ENCODE measurements at places on chromosomes 1 and 21.

DNA sequence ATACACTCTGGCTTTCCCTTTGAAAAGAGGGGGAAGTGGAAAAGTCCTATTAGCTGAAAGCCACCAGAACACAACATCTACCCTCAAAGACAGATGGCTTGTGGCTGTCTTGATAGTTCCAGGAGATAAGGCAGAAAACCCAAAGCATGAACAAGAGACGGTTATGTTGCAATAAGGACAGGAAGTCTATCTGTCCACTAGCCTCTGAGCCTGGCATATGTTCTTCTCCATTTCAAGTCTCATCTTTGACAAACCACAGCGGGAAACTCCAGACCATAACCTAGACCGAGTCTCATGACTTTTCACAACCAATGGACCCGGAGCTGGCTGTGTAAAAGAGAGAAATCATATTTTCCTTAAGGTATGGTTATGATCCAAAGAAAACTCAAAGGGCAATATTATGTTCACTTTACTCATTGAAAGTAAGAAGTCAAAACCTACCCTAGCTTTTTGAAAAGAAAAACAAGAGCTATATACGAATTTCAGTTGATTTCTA is 33.8 kb downstream of the DUSP10 start:
- H3K27me3 ChIP-seq = no peaks in the 10 kb centered on the region
- peaks cover 38% of the 10 kb centered on the region for H3K4me1 ChIP-seq
- peak overlapping the region; percentile 68 for H3K27ac ChIP-seq
- no peak overlapping the region for H3K4me3 ChIP-seq
- peaks cover 13% of the 10 kb centered on the region for H3K36me3 ChIP-seq
- DNase-seq = no peak

DNA sequence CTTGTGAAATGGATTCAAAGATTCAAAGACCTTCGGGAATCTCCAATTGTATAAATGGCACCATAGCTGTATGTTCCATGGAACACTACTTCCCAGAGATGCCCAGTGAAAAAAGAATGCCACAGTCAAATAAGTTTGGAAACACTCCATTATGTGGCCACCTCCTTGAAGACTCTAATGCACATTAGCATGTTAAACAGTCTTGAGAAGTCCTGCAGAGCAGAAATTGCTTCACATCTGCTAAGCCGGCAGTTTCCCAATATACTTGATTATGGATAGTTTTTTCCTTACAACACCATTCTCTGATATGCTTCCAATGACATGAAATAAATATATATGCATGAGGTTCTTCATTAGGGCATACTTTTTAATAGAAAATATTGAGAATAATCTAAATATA is 12.7 kb upstream of the SELE start:
- no peak overlapping the region for H3K4me3 ChIP-seq
- no peaks in the 10 kb centered on the region for H3K27me3 ChIP-seq
- DNase-seq = no peak
- H3K27ac ChIP-seq = no peak overlapping the region
- no peaks in the 10 kb centered on the region for H3K4me1 ChIP-seq

DNA sequence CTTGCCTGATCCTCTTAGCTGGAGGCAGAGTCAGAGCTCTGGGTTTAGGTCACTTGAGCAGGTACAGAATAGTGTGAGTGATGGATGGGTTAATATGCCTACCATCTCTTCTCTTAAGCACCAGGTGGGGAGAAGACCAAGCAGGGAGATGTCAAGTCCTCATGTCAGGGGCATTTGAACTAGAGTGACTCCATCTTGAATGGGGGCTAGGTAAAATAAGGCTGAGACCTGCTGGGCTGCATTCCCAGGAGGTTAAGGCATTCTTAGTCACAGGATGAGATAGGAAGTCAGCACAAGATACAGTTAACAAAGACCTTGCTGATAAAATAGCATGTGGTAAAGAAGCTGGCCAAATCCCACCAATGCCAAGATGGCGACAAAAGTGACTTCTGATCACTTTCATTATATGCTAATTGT is 77.4 kb upstream of the BTG3 start:
- H3K4me1 ChIP-seq = no peaks in the 10 kb centered on the region
- H3K27me3 ChIP-seq = no peaks in the 10 kb centered on the region
- H3K36me3 ChIP-seq = no peaks in the 10 kb centered on the region
- no peak for DNase-seq
- H3K4me3 ChIP-seq = no peak overlapping the region

DNA sequence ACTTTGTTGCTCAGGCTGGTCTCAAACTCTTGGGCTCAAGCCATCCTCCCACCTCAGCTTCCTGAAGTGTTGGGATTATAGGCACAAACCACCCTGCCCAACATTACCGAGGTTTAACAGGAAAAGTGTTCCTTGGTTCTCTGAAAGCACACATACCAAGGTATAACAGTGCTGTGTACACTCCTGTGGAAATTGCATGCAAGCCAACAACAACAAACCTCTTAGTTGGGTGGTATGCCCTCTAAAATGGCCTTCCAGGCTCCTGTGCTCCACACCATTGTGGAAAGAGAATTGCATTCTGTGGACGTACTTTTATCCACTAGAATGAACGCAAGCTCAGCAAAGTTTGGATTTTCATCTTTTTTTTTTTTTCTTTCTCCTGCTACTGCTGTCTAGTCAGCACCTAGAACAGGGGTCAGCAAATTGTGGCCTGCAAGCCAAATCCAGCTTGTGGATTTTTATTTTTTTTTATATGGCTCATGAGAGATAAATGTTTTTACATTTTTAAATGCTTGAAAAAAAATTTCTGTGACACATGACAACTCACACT is 192.2 kb upstream of the TNR start:
- H3K27me3 ChIP-seq = no peaks in the 10 kb centered on the region
- DNase-seq = no peak
- no peak overlapping the region for H3K4me3 ChIP-seq
- H3K36me3 ChIP-seq = no peaks in the 10 kb centered on the region

DNA sequence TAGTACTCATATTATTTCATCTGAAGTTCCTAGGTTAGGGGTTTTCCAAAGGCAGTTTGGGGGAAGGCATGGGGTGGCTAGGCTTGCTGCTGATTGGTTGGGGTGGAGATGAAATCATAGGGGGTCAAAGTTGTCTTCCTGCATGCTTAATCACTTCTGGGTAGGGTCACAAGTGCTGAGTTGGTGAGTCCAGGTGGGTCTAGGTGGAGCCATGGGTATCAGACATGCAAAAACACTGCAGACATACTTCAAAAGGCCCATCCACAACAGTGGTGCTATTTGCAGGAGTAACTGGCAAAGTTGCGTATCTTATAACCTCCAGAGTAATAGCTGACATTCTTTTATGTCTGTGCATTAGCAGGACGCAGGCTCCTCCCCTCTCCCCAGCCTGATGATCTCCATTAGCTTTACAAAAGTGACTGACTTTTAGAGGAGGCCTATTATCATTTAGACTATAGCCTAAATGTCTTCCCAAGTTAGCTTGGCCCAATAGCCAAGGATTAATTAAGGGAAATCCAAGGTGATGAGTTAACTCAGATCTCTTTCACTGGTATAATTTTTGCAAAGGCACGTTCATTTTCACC is 374.4 kb upstream of the PRMT6 start:
- DNase-seq = no peak
- no peak overlapping the region for H3K4me3 ChIP-seq
- no peaks in the 10 kb centered on the region for H3K4me1 ChIP-seq
- no peaks in the 10 kb centered on the region for H3K27me3 ChIP-seq
